ENCODE measurements at places on chromosomes 13 and 19.

DNA sequence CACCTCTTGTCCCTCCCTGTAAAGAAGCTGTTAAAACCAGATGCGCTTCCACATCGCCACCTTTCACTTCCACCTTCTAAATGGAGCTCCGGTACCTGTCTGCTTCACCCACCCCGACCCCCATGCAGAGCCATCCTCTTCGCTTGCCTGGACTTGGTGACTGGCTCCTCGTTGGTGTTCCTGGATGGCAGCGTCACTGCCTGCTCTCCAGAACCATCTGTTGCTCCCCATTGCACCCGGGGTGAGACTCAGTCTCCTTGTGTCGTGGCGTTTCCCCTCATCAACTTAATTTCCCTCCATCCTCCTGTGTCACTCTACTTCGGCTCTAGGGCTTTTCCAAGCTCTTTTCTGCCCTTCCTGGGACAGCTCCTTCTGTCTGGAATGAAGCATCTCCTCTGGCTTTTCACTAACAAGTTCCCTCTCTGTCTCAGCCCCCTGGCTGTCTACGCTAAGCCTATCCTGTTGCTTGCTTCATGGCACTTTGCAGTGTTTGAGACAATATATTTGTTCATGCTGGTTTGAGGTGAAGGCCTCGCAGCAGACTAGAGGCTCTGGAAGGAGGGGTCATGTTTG, 10.3 kb downstream of the CEBPG start:
- no peak for DNase-seq

DNA sequence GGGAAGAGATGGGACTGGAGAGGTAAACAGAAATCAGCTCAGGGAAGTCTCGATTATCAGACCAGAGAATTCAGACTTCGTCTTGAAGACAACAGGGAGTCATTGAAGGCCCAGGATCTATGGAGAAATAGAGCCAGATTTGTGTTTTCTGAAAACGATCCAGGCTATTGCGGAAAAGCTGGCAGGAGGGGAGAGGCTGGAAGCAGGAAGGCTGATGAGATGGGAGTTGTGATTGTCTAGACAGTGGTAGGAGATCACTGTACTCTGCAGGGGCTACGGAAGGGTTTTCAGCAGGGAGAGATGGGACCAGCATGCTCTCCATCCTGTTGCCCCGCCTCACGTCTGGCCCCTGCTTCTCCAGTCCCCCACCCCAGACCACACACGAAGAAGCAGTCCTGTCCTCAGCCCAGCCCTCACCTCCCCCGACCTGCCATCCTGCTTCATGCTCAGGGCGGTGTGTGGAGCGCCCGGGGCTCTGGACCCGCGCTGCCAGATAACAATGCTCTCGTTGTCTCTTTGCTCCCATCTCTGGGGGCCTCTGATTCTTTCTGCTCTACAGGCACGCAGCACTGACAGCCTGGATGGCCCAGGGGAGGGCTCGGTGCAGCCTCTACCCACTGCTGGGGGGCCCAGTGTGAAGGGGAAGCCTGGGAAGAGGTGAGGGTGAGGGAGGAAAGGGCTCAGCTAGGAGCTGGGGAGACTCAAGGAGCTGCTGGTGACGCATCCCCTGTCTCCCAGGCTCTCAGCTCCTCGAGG, 1.9 kb downstream of the ARHGAP33 start:
- DNase-seq: no peak

DNA sequence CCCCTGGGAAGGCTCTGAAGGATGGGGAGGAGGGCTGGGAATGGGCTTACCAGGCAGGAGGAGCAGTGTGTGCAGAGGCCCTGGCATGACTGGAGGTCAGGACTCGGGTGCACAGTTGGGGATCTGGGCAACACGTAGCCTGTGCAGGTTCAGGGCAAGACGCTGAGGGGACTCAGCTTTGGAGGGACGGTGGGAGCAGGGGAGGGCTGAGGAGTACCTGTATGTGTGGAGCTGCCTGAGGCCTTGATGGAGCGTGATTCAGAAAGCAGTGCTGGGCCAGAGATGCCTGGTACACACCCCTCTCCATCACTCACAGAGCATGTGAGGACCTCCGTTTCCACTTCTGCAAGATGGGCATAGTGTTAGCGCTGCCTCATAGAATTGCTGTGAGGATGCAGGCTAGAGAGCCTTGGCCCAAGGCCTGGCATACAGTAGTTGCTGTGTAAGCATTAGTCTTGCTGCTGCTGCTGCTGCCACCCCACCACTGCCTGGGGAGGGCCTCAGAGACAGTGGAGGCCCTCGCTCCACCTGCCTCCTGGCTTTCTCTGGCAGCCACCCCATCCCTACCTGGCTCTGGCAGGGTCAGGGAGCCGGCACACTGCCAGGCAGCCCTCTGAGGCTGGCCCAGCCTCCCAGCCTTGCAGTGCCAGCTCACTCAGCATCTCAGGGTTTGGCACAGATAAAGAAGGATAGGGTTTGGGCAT, 2.4 kb downstream of the PAK4 start:
- DNase-seq: no peak

- DNase-seq: no peak
These were observed 3.2 kb downstream of the CEBPA start for GRCh38 chr19:33299051-33299688.

- no peak for DNase-seq
These were observed 19.9 kb upstream of the LGALS13 start for GRCh38 chr19:39582442-39582841.

DNA sequence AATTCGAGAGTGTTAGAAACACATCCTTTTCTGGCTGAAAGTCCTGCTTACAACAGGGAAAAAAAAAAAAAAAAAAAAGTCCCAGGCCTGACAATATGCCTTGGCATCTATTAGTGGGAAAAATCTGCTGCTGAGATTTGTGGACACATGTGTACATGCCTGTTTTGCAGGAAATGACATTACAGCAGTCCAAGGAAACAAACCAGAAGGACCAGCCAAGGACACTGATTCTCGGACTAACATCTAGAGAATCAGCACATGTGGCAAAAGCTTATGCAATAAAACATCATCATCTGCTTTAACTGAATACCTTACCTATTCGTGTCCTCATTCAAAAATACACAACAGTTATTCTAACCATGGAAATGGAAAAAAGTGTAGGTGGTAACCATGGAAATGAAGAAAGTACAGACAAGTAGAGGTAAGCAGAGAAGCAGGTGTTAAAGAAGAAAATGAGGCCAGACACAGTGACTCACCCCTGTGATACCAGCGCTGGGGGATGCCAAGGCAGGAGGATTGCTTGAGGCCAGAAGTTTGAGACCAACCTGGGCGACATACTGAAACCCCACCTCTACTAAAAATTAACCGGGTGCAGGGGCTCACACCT, 9.4 kb upstream of the DPY19L3 start:
- no peak for DNase-seq

DNA sequence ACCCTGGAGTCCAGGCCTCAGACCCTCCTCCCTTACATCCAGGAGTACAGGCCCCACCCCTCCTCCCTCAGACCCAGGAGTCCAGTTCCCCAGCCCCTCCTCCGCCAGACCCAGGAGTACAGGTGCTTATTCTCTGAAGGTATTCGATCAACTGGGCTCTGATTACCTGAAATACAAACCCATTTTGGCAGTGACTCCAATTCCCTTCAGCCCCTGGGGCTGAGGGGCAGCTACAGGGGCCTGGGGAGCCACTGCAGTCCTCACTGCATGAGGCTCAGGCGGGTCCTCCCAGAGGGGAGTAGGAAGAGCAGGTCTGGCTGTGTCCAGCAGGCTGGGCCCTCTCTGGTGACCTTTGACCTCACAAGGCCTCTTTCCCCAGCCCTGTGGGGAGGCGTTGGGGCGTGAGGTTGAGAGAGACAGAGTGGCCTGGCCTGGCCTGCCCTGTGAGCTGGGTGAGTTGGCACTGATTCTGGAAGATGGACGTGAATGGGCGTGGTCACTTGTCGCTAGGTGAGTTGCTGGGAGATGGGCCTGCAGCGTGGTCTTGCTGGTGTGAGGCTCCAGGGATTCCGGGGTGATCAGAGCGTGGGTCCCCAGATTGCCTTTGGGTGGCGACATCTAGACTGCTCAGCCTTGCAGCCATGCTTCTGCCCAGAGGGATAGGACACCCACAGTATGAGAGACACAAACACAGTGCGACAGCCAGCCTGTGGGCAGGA, 3.1 kb downstream of the BCAT2 start:
- peak; percentile 39 for DNase-seq

DNA sequence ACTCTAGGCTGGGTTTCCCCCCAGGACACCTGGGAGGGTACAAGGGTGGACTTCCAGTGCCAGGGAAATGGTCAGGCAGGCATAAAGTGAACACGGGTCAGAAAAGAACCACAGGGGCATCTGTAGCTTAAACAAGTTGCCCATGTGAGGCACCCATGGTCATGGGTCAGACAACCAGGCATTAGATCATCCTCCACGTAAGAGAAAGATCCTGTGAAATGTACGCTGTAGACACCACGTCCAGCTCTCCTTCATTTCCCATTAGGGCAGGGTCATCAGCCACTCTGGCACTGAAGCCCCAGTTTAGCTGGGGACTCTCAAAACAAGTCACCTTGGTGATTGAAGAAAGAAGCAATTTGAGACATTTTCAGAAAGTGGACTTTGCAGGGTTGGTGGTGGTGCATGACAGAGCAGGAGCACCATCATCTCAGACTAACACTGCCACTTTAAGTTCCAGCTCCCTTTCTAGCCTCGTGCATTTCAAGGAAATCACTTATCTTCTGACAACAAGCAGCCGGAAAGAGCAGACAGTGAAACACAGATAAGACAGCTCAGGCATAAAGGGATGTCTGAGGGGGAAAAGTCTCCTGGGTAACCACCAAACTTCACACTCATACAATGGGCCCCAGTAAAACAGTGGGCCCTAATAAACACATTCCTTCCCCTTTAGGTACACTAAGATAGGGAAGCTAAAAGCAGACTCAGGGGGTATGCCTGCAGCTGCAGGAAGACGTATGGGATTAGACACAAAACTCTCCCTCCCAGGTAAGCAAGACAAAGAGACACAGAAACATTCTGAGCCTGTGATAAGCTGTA, 16.1 kb upstream of the SIGLEC6 start:
- no peak for DNase-seq

- no peak for DNase-seq
These were observed 6.8 kb downstream of the RUBCNL start for GRCh38 chr13:46380242-46380641.

DNA sequence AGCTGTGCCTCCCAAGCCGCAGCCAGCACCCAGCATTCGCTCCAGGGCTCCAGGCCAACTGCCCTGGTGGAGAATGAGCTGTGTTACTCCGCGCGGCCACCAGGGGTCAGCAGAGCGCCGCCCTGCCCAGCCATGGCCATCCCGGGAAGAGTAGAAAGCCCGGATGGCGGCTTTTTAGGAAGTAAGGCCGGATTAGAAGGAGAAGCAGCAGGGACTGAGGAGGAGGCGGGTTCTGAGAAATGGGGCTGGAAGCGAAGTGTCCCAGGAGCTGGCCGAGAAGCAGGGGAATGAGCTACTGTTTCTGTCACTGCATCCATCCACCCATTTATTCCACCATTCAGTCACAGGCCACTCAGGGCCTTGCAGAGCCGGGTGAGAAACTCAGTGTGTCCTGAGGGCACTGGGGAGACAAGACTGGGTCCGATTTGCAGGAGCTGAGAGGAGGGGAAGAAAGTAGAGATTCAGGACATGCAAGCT, 6.6 kb upstream of the NPAS1 start:
- DNase-seq: peak; percentile 87

DNA sequence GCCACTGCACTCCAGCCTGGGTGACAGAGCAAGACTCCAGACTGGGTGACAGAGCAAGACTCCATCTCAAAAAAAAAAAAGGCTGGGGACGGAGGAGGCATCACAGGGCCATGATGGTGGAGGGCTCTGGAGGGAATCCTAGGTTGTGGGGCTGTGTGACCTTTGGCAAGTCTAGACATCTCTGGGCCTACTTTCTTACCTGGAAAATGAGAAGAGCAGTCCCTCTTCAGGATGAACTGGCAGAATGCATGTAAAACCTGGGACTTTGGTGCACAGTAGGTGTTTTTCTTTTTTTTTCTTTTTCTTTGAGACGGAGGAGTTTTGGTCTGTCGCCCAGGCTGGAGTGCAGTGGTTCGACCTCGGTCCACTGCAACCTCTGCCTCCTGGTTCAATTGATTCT, 13.7 kb downstream of the CIB3 start:
- DNase-seq: no peak

- DNase-seq: no peak
These were observed 7.1 kb upstream of the EML2 start for GRCh38 chr19:45646345-45646698.

- peak; percentile 35 for DNase-seq
These were observed 14.4 kb downstream of the CCDC124 start for GRCh38 chr19:17946965-17947784.

GRCh38 chr19:8206147-8207087, 2.8 kb upstream of the CERS4 start:
- DNase-seq: no peak

GRCh38 chr13:93603043-93603442, 376.4 kb downstream of the GPC6 start:
- no peak for DNase-seq

- DNase-seq: no peak
These were observed 6.0 kb upstream of the SIGLEC12 start for GRCh38 chr19:51507640-51508058.

DNA sequence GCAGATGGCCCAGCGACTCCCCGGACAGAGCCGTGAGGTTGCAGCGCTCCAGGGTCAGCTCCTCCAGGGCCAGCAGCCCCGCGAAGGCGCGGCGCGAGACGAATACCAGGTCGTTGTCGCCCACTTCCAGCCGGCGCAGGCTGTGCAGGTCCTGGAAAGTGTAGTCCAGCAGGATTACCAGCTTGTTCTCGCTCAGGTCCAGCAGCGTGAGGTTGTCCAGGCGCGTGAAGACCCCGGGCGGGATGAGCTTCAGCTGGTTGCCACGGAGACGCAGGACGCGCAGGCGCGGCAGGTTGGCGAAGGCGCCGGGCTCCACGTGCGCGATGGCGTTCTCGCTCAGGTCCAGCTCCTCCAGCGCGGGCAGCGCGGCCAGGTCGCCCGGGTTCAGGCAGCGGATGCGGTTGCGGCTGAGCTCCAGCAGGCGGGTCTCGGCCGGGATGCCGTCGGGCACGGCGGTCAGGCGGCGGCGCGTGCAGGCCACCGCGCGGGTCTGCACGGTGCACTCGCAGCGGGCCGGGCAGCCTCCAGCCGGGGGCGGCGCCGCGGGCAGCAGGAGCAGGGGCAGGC, 9.3 kb upstream of the PEAK3 start:
- peak; percentile 65 for DNase-seq

DNA sequence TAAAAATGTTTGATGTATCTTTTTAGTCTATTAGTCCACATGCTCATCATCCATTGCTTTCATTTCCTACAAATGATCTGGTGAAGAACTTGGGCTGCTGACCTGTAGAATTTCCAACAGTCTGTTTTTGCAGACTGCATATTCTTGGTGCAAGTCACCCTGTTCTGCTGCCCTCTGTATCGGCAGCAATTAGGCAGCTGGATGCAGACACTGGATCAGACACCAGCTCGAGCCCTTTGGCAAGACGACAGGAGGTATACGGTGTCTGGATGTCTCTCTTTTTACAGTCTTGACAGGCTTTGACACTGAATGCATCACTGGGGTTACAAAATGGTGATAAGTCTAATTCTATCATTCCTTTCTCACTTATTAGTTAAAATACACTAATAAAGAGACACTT, 21.8 kb downstream of the MTRF1 start:
- DNase-seq: no peak

DNA sequence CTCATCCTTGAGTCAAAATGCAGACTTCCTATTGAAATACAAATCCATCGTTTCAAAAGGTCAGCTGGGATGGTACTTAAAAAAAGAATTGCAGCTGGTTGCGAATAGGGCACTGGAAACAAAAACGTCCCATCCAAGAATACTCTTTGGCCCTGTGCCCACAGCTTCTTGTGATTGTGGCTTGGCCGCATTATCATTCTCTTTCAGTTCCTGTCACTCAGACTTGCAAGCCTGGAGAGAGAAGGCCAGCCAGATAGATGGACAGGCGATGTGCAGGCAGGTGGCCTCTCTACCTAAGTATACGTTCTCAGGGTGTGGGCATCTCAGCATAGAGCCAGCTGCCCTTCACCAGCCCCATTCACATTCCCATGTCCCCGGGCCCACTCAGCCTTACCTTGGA, 208.5 kb upstream of the ZNF536 start:
- no peak for DNase-seq
